ENCODE measurements at places on chromosomes 12 and 14.
A peak's percentile ranks its signal among the peaks of the same experiment; 100 is the strongest.

DNA sequence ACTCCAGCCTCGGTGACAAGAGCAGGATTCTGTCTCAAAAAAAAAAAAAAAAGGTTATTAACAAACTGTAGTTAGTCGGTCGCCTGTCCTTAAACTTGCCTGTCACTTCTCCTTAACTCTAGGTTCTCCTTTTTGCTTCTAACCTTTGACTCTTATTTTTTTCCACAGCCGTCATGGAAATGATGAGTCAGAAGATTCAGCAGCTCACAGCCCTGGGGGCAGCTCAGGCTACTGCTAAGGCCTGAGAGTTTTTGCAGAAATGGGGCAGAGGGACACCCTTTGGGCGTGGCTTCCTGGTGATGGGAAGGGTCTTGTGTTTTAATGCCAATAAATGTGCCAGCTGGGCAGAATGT lies 418 bp upstream of the MYG1 start:
- no peak for DNase-seq

DNA sequence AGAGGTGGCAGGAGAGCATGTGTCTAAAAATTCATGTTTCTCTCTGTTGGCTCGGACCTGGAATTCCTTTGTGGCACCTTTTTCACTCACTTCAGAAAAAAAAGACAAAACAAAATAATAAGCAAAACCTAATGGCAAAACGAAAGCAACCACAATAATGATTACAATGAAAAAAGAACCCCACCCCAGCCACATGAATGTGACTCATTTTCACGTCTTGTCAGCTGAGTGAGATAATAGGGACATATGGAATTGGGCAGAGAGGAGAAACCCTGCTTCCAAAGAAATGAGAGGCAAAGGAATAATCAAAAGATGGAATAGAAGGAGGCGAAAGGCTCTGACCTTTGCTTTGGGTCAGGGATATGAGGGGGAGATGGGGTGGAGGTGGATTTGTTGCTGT lies 143.4 kb downstream of the SLC8A3 start:
- no peak for DNase-seq

DNA sequence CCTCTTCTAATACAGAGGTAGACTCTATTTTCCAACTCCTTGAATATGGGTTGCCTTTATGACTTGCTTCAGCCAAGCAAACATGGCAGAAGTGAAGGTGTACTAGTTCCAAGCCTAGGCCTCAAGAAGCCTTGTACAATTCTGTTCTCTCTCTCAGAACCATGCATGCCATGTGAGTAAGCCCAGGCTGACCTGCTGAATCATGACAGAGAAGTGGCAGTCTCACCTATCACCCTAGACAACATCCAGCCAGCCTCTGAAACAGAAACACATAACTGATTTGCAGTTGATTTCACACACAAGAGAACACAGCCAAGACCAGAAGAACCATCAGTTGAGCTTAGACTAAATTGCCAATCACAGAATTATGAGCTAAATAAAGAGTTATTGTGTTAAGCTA lies 157.2 kb downstream of the GARIN6 start:
- no peak for DNase-seq

- DNase-seq, result no peak
Measured at GRCh38 chr12:85782711-85783110, 53.5 kb downstream of the RASSF9 start.

DNA sequence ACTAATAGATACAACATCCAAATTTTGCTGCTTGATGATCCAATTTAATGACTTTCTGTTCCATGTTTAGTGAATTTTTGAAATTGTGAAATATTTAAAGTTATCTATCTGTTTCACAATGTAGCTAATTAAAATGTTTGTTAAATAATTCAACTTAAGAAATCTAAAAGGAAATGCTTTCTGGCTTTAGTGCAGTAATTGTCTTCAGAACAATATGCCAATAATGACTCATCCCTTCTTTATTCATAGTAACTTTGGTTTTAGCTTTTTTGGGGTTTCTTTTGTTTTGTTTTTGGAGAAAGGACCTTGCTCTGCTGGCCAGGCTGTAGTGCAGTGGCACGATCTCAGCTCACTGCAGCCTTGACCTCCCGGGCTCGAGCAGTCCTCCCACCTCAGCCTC lies 479.2 kb upstream of the RGS6 start:
- DNase-seq, result no peak

DNA sequence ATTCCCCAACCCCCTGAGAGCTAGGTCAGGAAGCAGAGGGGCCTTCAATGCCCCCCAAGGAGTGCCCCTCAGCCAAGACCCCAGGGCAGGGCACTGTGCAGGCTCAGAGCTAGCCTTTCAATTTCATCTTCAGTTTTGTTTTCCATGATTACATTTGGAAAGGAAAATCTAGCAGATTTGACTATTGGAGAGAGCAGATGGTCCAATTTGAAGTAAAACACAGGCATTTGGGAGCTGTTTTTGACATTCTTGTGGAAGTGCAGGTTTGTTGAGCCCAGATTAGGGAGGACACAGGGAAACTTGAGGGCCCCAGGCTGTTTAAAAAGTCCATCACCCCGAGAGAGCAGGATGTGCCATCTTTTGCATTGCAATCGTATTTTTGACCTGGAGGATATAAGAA lies 58.6 kb upstream of the GPATCH2L start:
- no peak for DNase-seq

DNA sequence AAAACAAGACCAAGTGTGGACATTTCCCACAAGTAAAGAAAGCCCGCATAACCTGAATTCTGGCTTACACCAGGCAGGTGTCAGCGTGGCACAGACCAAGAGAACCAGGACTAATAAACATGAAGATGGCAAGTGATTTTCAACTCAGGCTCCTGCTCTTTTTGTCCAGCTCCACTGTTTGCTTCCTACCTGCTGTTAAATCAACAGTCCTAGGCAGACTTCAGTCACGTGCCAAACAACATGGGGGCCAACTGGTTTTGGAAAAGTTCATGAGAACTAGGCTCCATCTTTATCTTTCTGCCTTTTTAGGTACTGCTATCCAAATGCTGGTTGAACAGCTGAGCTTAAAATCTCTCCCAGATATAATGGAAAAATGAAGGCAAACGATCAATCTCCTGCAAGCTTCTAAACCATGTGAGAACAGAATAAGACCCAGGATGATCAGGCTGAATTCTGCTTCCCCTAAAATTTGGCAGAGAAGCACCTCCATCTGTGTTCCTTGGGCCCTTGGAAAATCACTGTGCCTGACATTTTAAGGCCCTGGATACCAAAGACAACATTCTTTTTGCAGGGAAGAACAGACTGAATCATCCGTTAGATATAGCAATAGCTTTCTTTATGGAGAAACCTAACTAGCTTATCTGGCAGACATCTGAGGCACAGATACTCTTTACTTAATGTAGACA lies 215.6 kb upstream of the USP15 start:
- DNase-seq, result no peak

GRCh38 chr12:49716553-49716952 lies 9.3 kb upstream of the FMNL3 start:
- DNase-seq, result no peak

DNA sequence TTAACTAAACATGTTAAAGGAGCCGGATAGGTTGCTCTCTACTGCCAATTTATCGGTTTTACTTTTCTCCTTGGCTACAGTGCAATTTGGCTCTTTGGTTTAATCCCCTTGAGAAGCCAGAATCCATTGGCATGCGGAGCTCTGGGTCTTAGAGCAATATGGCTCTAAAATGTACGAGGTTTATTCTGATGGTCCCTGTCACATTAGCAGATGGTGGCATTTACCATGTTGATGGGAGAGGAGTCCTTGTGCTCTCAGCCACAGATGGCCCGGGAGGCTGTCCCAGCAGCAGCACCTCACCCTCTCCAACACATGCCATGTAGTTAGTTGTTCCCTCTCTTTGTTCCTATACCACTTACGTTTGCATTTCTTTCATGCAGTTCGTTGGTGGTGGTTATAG lies 179.7 kb downstream of the RGS6 start:
- no peak for DNase-seq

- peak; percentile 79 for DNase-seq
Measured at GRCh38 chr12:12803186-12803585, 10.0 kb upstream of the DDX47 start.

GRCh38 chr12:100661300-100661951 lies 87.9 kb downstream of the GAS2L3 start:
- DNase-seq, result no peak

DNA sequence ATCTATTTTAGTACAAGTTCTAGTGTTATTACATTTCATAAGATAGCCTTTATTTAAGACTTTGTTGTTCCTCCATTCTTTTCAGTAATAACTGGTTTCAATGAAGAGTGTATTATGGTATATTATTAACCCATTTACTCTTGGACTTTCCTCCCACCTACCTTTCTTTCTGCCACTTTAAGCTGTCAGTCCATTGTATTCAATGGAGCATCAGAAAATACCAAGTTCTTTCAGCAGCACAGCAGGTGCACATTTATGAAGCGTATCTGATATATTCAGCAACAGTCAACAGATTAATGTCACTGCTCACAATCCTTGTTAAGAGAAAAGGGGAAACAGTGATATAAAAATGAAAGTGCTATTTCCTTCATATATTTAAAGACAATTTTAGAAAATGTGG lies 660.9 kb downstream of the C12orf50 start:
- no peak for DNase-seq

GRCh38 chr14:75578786-75579337 lies 442 bp downstream of the FLVCR2 start:
- DNase-seq, result peak; percentile 51

DNA sequence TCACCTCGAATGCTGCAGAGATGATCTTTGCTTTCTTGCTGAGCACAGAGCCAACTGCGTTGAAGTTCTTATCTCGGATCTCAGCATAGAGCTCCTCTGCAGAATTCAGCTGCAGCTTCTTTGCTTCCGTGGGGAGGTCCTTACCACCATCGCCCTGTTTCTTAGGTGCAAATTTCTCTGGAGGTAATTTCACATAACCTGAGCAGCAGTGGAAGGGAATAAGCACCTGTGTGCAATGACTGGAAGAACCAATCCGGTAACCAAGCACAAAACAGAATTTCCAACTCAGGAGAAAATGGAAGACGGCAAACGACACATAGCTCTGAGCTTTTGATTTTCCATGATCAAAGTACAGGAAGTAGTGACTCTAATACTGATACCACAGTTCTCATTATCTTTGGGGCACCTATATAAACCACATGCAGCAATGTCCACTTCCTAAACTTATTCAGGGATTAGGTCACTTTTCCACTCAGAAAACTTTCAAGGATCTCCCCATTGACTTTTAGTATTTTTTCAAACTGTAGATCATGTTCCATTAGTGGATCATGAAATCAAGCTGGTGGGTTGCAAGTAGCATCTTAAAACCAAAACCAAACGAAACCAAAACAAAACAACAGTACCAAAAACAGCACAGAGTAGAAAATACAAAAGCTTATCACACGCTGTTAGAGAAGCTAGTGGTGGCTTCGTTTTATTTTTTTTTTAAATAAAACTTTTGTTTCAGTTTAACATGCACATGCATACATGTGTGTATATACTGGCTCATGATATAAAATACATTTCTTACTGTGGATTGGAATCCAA lies 18.9 kb upstream of the DIABLO start:
- no peak for DNase-seq

DNA sequence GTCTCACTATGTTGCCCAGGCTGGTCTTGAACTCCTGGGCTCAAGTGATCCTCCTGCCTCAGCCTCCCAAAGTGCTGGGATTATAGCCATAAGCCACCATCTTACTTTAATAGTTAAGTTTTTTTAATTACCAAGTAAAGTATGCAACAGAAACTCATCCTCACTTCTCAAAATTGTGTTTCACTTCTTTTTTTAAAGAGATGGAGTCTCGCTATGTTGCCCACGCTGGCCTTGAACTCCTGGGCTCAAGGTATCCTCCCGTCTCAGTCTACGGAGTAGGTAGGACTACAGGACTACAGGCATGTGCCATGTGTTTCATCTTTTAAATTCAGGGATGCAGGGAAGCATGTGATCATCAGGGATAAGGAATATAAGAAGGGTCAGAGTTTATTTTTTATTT lies 17.2 kb upstream of the ARID2 start:
- no peak for DNase-seq

GRCh38 chr12:130849561-130850417 lies 10.7 kb upstream of the STX2 start:
- DNase-seq, result no peak

- DNase-seq, result no peak
Measured at GRCh38 chr14:74792249-74793039, 29.3 kb downstream of the YLPM1 start.

DNA sequence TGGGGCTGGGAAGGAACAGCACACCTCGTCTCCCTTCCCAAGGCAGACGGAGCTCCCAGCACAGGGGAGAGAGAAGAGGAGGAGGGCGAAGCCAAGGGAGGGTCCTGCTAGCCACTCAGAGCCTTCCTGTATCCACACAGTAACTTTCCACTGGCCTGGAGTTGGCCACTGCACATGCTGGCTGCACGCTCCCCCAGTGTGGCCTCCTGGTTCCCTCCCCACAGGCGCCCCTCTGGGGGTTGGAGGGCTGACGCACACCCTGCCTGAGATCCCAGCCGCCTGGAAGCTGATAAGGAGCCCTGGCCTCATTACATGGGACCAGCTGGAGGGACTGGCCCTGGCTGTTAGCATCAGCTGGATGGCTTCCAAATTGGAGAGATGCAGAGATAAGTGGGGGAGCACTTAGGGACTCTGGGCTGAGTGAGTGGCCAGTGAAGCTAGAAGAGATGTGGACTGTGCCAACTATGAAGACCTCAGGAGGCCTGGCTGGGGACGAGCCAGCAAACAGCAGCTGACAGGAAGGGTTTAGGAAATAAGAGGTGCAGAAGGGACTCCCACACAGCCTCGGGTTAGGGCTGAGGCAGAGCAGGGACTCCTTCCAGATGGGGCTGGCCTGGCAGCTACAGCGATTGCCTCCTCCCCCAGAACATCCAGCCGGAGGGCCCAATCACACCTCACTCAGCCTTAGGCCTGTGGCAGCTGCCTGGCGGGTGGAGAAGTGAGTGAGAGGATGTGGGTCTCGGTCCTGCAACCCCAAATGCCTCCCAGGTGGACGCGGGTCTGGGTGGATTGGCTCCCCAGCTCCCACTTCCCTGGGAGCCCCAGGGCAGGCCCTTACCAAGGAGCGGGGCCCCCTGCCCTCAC lies 26.3 kb upstream of the BCDIN3D start:
- peak; percentile 99 for DNase-seq

DNA sequence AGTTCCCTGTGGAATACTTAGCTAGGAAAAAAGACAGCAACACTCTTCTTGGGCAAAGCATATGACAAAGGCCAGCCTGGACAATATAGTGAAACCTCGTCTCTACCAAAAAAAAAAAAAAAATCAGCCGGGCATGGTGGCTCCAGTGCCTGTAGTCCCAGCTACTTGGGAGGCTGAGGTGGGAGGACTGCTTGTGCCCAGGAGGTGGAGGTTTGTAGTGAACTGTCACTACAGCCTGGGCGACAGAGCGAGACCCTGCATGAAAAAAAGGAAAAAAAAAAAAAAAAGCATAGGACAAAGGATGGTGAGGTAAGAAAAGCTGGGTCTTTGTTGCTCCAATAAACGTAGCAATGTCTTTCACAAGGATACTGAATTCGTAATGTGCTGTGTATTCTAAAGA lies 1.1 kb downstream of the TXNDC16 start:
- DNase-seq, result no peak

- no peak for DNase-seq
Measured at GRCh38 chr14:100241279-100241678, 2.3 kb downstream of the YY1 start.

DNA sequence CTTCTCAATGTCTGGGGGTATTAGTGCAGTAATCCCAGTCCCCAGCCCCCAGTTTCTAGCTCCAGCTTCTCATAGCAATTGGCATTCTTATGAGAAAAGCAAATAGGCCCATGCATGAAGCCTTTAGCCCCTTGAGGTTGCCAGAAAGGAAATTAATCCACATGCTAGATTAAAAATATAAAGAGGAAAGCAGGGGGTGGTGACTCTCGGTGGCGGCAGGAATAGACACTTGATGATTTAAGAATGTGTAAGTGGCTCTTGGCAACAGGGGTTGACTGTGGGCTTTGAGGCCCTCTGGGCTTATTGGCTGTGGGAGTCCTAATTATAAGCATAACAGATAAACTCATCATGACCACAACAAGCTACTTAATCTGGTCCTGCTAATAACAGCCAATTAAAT lies 1367.3 kb upstream of the FLRT2 start:
- DNase-seq, result peak; percentile 98
